ENCODE measurements at places on chromosomes 16 and 17.

GRCh38 chr17:52105591-52105990 is 52.9 kb downstream of the CA10 start:
- no peak for DNase-seq

DNA sequence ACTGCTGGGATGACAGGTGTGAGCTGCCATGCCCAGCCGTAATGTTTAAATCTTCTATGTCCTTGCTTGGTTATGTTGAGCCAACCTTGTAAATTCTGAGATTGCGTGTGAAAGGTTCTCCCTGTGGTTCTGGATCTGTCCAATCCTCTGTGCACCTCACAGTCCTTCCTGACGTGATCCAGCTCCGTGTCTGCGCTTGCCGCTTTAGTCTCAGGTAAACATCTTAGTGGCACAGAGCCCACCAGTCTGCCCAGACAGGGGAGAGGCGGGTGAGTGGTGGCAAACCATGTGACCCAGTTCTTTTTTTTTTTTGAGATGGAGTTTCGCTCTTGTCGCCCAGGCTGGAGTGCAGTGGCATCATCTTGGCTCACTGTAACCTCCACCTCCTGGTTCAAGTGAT is 13.9 kb downstream of the SLC25A10 start:
- no peak for DNase-seq

DNA sequence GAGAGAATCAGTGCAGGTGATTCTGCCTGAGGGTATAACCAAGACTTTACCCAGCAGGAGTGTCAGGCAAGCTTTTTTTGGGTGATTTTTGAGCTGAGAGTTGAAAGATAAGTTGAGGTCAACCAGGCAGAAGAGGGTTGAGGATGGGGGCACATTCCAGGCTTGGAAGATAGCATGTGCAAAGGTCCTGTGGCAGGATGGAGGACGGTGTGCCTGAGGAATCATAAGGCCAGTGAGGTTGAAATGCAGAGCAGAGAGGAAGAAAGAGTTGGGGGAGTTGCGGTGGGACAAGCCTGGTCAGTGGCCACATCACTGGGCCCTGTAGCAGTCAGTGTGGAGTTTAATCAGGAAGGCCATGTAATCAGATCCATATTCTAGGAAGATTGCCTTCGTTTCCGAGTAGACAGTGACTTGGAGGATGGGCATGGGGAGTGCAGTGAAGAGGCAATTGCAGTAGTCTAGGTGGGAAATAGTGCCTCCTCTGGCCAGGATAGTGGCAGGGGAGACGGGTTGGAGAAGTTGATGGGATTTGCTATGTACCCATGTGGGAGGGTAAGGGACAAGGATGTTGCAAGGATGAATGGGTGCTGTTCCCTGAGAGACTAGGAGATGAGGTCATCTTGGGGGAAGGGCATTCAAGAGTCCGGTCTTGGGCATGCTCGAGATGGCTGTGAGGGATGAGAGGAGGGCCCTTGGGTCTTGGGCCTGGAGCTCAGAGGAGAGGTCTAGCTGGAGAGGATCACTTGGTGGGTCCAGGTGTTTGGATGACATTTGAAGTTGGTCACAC is 3.9 kb downstream of the PLEKHG4 start:
- no peak for DNase-seq

DNA sequence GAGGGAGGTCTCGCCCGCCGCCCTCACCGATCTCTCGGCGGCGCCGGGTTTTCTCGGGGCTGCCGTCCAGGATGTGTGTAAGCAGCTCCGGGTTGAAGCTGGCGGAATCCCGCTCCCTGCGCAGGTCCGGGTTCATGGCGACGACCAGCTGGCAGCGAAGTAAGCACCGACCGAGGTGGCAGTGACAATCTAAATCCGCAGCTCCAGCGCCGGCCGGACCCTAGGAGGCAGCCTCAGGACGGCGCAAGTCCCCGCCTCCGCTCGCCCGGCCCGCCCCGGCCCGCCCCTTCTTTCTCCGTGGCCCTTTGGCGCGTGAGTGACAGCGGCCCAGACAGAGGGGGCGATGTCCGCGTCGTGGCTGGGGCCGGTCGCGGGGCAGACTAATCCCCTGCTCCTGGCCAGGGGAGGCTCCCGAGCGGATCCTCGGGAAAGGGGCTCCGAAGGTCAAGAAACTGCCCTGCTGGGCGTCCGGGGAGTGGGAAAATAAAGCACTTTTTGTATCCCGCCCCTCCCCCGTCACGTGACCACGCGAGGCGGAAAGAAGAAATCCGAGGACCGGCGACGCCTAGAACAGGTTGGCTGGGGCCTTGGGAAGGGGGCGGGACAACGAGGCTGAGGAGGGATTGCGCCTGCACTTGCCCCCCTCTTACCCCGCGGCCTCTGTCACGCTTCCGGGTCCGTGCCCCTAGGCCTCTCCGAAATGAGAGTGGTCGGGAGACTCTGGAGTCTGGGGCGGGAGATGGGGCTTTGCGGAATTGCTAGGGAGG is at the start of the genes ACOX1 and TEN1:
ACOX1 (minus strand) TSS at position 229 of the 767 bp plus-strand sequence; CDS start at position 136, 93 bp downstream.
TEN1 (plus strand) TSS at position 303 of the 767 bp plus-strand sequence. CDS start 6,953 bp downstream, outside the sequence.
- DNase-seq, result peak; percentile 78

- DNase-seq, result no peak
These were observed at the start of gene HOXB6 for GRCh38 chr17:48604770-48605329. HOXB6 (minus strand) TSS chr17:48604986; CDS start chr17:48598150, 6,836 bp downstream.

GRCh38 chr17:2758870-2759269 is 9.4 kb upstream of the CCDC92B start:
- no peak for DNase-seq

- DNase-seq, result no peak
These were observed 146.8 kb downstream of the CLEC16A start for GRCh38 chr16:11091021-11091785.

- no peak for DNase-seq
These were observed 15.0 kb downstream of the SKA2 start for GRCh38 chr17:59139939-59140338.

GRCh38 chr17:62668091-62668804 is 40.8 kb downstream of the MRC2 start:
- no peak for DNase-seq
